EL (cell line): ENCODE measurements at places on chromosomes 6 and 20.

DNA sequence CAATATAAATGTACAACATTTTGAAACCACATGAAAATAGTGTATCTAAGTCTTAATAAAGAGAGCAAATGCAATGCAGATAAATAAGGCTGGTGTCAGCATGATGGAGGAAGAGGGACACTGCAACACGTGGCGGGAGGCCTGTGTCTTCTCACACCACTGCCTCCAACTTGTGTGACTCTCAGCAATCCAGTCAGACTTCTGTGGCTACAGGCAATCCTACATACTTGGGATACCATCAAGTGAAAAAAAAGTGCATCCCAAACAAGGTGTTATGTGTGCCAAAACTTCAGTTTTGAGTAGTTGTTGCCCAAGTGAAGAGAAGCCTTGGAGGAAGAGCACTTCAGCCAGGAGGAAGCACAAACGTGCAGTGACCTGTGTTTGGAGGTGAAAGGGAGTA, 68.6 kb downstream of the PKIB start:
- DNase-seq: peak; percentile 4

DNA sequence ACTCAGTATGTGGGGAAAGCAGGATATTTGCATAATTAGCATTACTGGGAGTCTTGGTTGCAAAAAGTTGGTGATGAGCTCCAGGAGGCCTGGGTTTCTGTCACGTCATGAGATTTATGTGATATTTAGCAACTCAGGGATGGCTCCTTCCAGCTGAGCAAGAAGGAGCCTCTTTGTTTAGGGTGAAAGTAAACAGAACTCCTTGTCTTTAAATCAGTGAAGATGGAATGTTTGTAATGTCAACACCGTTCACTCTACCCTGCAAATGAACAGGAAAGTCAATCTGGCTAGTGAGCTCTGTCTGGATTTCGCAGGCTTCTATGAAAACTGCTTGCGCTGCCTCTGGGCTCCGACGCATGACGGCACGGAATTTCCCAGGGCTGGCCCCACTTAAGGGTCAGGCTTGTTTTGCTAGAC, 86.9 kb downstream of the PXDC1 start:
- no peak for DNase-seq

DNA sequence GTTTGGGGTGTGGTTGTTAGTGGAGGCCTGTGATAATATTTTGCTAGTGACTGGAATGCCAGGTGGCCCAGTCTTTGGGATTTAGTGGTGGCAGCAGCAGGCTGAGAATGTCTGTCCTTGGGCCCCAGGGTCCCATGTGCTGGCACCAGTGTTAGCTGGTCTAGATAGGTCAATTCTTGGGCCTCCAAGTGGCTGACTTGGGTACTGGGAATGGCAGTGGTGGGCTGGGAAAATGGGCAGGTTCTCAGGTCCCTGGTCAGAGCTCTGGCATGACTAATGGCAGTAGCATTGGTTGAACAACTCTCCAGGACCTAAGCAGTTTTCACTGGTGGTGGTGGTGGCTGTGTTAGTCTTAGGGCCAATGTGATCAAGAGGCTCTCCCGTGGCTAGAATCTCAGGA, 50.3 kb downstream of the OLIG3 start:
- DNase-seq: peak; percentile 1

- peak; percentile 56 for DNase-seq
Observed at GRCh38 chr6:159679091-159680077, 13.7 kb downstream of the SOD2 start.

GRCh38 chr20:51348876-51349275, 193.6 kb downstream of the NFATC2 start:
- no peak for DNase-seq

- peak; percentile 78 for DNase-seq
Observed at GRCh38 chr20:34948030-34948429, 7.6 kb downstream of the GSS start.

GRCh38 chr6:90157441-90157840, 139.2 kb downstream of the BACH2 start:
- no peak for DNase-seq

GRCh38 chr6:3750317-3751076, 1.0 kb downstream of the PXDC1 start:
- DNase-seq: peak; percentile 82

DNA sequence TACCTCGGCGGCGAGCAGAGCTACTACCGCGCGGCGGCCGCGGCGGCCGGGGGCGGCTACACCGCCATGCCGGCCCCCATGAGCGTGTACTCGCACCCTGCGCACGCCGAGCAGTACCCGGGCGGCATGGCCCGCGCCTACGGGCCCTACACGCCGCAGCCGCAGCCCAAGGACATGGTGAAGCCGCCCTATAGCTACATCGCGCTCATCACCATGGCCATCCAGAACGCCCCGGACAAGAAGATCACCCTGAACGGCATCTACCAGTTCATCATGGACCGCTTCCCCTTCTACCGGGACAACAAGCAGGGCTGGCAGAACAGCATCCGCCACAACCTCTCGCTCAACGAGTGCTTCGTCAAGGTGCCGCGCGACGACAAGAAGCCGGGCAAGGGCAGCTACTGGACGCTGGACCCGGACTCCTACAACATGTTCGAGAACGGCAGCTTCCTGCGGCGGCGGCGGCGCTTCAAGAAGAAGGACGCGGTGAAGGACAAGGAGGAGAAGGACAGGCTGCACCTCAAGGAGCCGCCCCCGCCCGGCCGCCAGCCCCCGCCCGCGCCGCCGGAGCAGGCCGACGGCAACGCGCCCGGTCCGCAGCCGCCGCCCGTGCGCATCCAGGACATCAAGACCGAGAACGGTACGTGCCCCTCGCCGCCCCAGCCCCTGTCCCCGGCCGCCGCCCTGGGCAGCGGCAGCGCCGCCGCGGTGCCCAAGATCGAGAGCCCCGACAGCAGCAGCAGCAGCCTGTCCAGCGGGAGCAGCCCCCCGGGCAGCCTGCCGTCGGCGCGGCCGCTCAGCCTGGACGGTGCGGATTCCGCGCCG, 994 bp downstream of the FOXC1 start:
- DNase-seq: peak; percentile 55

DNA sequence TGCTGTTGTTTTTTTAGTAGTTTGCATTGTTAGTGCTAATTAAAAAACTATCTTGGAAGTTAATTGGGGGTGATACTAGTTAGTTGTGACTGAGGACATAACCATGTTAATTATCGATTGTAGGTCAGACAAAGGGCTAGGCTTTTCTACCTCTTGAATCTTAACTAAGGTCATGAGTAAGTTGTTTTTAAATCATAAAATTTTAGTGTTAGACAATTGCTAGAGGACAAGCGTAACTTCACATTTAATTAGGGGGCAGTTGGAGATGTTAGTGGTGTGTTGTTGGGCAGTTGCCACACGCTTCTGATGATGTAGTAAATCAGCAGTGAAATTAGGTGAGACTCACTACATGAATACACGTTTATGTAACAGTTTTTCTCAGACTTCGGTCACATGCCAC, 619.1 kb upstream of the FLRT3 start:
- DNase-seq: no peak

- no peak for DNase-seq
Observed at GRCh38 chr20:61370841-61371303, 118.8 kb downstream of the CDH4 start.

DNA sequence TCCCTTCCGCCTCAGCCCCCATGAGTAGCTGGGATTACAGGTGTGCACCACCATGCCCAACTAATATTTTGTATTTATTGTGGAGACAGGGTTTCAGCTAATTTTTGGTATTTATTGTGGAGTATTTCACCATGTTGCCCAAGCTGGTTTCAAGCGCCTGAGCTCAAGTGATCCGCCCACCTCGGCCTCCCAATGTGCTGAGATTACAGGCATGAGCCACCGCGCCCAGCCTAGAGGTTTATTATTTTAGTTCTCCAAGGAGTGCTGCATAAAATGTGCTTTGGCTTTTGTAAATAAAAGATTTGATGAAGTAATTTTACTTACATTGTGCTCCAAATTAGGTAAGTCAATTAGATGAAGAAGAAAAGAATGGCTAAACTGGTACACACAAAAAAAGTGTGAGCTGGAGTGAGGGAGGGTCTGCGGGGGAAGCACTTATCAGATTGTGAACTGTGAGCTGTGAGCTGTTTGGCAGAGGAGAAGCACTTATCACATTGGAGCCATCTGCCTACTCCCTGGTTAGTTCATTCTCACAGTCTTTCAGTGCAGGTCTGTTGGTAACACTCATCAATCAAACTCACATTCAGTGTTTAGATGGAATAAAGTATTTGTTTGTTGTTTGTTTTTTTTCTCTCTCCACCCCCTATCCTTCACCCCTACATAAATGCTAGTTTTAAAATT, 398.0 kb downstream of the EPHA7 start:
- no peak for DNase-seq

DNA sequence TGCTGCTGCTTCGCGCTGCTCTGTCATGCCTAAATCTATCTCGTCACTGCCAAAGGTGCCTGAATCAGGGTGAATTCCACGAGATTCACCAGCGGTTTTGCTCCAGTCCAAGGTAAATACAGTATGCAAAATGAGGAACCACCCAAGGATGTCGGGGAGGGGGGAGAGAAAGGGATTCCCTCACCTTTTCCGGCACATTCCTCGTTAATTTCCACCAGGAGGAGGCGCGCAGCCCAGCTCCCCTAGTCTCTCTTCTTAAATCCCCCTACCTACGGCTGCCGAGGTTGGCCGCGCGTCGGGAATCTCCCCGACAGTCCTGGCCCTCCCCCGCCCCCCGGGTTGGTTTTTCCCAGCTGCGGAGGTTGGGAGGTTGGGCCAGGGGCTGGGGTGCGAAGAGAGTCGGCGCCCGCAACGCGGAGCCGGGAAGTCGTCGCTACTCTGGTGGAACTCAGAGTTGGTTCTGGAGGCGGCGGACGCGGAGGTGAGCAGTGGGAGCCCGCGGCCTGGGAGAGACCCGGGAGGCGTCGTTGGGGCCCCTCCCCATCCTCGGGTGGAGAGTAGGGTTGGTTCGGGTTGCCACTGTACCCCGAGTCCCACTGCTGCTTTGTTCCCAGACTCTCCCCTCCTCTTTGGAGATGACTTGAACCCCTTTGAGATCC, at the start of gene TPBG:
Gene TPBG, plus strand, starts transcription at position 390 of the 659 bp plus-strand sequence. CDS start 1,145 bp downstream, outside the sequence.
- peak; percentile 81 for DNase-seq

GRCh38 chr6:170232186-170233002, 58.5 kb downstream of the DLL1 start:
- no peak for DNase-seq

GRCh38 chr6:33206027-33206863, 1.8 kb downstream of the HSD17B8 start:
- peak; percentile 51 for DNase-seq

GRCh38 chr20:7180256-7181045, 413.0 kb downstream of the BMP2 start:
- no peak for DNase-seq

DNA sequence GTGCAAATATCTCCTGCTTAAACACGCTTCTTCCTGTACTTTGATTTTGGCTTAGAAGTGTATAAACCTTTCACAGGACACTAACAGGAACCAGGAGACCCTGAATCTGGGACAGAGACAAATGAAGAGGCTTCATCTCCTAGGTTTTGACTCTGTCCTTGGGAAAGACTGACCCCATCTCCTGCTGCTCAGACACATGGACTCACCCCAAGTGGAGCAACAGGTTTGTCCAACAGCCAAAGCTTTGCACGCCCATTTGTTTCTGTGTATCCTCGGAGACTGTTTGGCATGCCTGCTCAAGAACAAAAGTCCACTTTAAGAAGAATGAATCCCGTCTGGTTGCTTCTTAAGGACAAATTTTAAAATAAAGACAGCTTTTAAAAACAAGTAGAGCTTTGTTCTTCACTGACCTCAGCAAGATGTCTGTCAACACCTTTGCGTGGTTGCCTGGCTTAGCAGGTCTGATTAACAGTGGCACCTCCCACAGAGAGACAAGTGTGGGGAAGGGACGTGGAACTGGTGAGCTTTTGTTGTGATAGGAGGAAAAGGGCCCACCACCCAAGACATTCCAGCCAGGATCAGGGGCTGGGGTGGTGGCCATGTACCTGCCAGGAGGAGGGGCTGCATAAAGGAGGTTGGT, 202.6 kb downstream of the SOD2 start:
- no peak for DNase-seq

- peak; percentile 76 for DNase-seq
Observed at GRCh38 chr6:28597217-28597835, 71.6 kb downstream of the GPX5 start.

DNA sequence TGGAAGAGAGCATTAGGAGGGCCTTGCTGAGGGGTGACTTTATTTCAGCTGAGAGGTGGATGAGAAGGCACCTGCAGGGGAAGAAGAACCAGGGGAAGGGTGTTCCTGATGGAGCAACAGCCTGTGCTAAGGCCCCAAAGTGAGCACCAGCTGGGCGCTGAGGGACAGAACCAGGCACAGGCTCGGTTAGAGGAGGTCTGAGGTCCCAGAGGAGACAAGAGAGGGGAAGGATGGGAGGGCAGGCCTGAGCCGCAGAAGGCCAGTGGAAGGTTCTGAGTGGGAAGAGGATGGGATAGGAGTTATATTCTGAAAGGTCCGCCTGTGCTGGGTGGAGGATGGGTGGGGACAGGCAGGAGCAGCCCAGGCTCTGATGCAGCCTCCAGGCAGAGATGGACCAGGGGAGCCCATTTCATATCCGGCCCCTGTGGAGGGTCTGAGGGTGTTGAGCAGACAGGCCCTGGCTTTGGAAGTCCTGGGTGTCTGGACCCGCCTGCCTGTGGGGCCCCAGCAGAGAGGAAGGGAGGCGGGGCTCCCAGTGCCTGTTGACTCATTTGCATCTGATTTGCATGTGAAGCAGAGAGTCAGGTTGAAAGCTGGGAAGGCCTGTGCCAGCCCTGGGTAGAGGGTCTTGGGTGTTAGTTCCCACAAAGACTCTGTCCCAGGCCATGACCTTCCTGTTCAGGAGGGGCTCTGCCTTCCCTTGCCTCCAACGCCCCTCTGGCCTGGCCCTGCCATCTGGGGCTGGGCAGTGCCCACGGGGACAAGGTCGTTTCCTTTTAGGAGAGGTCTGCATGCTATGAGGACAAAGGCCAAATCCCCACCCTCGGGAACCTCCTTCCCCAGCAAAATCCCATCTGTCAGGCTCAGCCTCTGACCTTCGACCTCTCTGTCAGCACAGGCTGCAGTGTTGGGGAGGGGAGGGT, 10.6 kb upstream of the FAM110A start:
- no peak for DNase-seq

DNA sequence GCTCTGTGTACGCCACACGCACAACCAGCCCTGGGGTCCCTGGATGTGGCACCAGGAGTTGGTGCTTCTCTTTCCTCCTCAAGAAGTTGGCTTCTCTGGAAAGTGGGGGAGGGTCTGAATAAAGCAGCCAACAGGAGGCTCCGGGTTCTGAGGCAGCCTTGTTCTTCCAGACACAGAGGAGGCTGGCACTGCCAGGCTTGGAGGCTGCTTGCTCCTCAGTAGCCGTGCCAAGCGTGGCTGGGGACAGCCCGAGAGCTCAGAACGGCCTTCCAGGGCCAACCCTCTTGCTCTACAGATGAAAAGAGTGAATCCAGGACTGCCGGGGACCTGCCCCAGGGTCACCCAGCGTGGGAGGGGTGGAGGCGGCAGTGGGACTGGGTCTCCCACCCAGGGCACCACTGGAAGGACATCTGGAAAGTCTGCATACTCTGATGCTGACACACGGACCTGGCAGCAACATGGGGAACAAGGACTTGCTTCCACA, 70.4 kb downstream of the SLC22A23 start:
- no peak for DNase-seq

DNA sequence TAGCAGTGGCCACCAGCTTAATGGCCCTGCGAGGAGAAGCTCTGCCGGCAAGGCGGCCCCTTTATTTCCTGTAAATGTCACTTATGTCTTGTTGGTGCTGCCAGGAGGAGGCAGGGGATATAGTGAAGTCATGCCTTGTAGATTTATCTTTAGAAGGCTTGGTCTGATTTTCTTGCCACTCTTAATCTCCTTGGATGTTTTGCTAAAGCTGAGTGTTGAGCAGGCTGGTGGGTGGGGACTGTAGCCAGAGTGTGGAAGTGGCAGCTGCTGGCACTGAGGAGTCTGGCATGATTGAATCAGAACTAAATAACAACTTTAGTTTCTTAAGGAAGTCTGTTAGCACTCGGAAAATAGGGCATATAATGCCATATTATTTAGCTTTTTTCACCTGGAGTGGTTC, 77.9 kb downstream of the PHF20 start:
- no peak for DNase-seq
